Hypothalamus (tissue), 51 donors: ENCODE measurements at places on chromosomes 7 and 10.

DNA sequence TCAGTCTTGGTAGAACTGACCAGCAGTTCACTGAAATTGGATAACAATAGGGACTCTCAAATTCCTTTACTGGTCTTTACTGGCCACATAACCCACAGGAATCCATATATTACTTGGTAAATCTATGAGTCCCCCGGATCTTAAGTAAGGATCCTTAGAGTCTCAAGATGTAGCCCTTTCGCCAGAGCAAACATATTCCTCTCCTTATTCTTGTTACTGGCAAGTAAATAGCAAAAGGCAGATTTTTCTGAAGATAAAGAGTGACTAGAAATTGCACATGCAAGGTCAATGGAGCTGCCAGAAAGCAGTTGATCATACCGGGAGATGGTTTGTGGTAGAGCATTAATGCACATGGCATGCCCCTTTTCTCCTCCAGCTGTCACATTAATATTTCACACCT is 283.0 kb downstream of the HDAC9 start:
- DNase-seq: no peak

- DNase-seq: no peak
These were observed 64.2 kb downstream of the PRLHR start for GRCh38 chr10:118531105-118531852.

- DNase-seq: no peak
These were observed 16.8 kb downstream of the DLD start for GRCh38 chr7:107907790-107908189.

- no peak for DNase-seq
These were observed 56.9 kb downstream of the PRR15 start for GRCh38 chr7:29620556-29620930.

DNA sequence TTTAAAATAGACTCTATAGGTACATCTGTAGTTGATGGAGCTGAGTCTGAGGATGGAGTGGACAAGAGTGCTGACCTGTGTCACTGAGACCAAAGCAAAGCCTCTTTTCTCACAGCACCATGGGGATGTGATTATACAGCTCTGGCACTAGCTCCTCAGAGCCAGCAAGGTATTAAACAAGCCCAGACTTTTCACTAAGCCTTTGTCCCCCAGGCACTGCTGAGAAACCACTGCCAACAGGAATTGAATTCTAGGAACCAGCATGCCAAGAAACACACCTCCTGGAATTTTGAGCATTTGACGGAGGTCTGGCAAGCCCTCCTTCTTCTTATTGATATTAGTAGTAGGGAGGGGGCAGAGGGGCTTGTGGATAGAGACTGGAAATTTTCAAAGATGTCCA is 147.0 kb downstream of the C1GALT1 start:
- no peak for DNase-seq

DNA sequence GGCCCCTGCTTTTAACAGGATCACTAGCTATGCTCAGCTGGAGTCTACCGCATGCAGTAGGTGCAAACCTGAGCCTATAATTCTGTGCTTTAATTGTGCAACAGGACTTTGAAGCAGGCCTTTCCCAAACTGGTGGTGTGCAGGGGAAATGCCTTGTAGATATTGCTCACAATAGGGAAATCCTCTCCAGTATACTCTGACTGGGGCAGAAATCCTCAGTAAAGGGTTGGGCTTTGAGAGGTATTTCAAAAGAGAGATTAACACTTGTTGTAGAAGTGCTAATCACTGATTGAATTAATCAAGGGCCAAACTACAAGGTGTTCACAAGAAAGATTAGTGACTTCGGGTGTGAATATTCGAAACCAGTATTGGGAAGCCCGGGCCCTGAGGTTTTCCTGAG is 58.5 kb upstream of the EXOC6 start:
- no peak for DNase-seq

- DNase-seq: no peak
These were observed 176.3 kb upstream of the TCF7L2 start for GRCh38 chr10:112773783-112774182.

- no peak for DNase-seq
These were observed 24.4 kb upstream of the PPIF start for GRCh38 chr10:79322616-79323543.

DNA sequence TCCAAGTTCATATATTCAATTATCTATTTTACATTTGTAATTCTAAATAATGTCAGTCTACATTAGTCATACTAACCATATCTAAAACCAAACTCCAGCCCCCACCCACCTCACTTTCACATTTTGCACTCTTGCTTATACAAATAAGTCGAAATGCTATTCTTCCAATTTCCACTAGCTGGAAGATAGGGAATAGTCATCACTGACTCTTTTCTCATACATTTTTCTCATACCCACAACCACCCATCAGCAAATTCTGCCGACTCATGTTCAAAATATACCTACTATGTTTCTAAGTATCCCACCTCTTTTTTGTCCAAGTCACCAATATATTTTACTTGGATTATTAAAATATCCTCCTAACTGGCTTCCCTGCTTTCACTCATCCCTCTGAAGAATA is 93.2 kb upstream of the DGKB start:
- DNase-seq: no peak

DNA sequence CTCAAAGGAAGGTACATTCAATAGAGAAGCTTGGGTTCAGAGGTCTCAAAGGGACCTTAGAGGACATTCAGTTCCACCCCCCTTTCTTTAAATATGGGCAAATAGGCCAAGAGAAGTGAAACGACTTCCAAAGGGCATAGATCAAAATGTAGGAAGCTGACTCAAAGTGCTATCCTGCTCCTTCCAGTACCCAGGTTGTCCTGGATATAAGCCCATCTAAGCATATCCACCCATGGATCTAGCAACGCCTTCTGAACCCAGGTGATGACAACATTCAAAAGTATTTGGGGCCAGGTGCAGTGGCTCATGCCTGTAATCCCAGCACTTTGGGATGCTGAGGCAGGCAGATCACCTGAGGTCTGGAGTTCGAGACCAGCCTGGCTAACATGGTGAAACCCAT is 5.3 kb downstream of the ATXN7L1 start:
- DNase-seq: no peak

- DNase-seq: no peak
These were observed 48.8 kb upstream of the ZNF680 start for GRCh38 chr7:64611717-64612116.

DNA sequence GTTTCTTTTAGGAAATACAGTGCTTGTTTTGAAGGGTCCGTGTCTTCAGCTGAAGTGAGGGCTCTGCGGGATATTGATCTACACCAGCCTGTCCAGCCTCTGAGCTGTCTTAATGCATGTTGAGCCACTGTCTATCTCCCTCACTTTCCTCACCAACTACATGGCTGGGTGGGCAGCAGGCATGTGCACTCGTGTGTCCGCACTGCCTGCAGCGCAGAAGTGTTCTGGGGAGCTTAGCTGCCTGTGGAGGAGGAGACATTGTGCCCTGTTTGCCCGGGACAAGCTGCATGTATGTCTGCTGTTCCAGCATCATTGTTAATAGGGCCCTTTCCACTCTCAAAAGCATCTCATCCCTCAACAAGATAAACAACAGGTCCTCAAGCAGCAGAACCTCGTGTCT is 133.1 kb upstream of the EEPD1 start:
- no peak for DNase-seq

- DNase-seq: no peak
These were observed 2.2 kb upstream of the HIP1 start for GRCh38 chr7:75740846-75741497.

- no peak for DNase-seq
These were observed 92.2 kb downstream of the SRPK2 start for GRCh38 chr7:105296491-105296890.

DNA sequence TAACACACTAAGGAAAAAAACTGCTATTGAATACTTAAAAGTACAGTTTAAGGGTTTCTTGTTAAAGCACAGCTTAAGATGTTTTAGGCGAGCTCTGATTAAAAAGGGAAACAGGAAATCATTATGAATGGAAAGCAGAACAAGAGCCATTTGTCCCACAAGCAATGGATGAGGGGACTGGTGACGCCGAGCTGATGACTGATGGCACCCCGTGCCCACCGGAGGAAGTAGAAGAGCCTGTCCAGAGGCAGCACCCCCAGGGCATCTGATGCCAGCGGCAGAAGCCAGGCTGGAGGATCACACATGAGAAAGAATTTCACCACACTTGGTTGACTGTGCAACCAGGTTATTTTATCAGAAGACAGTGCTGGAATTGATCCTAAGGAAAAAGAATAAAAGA is 15.0 kb upstream of the INSIG1 start:
- peak; percentile 16 for DNase-seq

GRCh38 chr10:72638586-72639440 is 12.9 kb upstream of the MICU1 start:
- no peak for DNase-seq

DNA sequence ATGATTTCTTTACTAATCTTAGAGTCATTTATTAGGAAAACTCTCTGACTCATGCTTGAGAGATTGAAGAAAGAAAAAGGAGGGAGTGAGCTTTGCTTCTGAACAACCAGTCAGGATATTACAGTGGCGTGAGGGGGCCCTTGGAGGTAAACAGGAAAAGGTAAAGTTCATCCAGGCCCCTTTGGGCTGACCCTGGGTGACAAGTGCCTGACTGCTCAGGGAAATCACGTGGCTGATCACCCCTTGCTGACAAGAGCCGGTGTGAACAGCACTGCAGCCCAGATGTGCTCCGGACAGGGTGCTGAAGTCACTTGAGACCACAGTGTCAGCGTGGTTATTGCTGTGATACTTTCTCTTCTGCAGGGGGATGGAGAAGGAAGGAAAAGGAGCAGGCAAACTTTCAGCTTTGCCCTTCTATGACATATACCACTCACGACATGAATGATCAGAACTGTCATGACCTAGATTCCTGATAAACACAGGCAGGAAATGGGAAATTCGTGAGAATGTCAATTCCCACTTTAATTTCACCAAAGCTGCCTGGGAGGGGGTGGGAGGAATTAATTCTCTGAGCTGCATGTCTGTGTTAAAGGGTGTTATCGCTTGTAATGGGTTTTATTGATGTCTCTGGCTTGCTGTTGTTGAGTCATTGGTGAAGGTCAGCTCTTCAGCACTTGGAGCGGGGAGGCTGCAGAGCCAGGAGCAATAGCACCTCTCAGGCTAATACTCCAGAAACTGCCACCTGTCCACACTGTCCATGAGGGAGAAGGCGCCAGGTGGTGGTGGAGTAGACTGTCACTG is 139.8 kb upstream of the AOAH start:
- no peak for DNase-seq

- no peak for DNase-seq
These were observed 486.7 kb upstream of the GALNT17 start for GRCh38 chr7:70645279-70645678.

DNA sequence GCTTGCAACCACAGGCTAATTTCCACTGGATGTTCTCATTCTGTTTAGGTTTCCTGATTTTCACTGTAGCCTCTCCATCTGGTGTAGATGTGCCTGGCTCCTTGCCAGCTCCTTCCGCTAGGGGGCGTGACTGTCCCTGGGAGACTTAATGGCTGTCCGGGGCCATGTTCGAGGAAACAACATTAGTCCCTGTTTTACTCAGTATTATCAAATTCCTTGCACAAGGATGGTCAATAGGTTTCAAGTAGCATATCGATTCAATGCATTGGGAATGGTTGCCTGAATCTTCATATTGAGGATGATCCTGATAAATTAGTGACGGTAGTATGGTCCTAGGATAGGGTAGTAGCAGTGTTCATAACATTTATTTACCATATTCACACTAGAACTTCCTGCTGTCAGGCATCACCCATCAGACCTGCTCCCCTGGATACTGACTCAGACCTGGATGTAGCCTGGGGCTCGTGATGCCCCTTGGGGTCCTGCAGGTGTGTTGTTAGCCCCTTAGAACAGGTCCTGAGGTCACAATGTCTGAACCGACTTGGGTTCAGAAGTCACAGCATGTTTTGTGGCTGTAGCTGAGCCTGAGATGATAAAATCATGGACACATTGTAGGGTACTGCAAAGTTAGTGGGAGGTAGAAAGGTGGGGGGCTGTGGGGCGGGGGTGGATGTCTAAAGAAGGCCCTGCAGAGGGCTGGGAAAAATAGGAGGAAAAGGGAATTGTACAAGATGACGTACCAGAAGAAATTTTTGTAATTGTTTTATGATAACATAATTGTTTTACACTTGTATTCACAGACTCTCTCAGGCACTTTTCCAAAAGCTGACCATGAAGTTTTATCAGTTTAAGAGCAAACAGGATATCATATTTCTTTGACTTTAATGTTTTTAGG is 8.9 kb upstream of the EXOC6 start:
- no peak for DNase-seq

GRCh38 chr10:112269266-112269665 is 13.9 kb upstream of the TECTB start:
- DNase-seq: no peak
